NCI-H1930 (cell line): ENCODE measurements at places on chromosomes 12 and 14.

DNA sequence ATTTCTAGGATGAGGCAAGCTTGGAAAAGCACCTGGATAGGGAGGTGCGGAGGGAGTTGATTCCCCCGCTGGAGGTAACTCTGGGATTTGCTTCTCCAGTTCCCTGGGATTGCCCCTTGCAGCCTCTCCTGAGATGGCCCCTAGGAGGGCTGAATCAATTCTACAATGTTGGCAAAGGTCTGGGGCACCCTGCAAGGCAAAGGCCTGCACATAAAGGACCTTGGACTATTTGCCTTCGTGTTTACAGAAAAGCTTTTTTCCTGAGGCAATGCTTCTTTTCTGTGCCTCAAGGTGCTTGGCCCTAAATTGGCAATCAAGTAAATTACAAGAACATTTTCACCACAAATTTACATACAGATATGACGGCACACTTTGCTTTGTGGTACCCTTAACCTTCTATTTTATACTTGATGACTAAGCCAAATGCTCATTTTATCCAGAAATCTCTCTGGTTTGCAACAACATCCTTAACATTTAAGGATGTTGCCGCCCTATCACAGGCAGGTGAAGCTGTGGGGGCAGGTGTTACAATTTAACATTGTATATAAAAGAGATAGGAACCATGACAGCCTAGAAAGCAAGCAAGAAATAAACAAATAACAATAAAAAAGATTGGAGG, 40.3 kb downstream of the TIMELESS start:
- no peak for DNase-seq

GRCh38 chr12:98295681-98296080, 219.7 kb upstream of the TMPO start:
- no peak for DNase-seq

DNA sequence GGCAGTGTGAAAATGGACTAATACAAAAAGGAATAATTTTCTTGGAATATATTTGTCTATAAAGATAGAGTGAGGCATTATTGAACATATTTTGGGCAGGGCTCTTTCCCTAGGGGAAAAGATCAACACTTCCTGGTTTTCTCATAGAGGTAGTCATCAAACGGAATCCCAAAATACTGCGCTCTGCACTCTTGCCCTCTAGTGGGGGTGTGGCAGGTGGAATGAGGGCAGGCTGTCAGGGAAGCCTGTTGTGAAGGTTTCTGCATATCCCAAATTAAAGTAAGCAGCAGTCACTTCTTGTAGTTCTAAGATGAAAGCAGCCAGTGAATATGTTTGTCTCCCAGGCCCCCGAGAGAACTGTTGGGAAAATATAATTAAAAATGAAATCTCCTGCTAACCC, 666.8 kb upstream of the TMEM132C start:
- DNase-seq, result no peak

- no peak for DNase-seq
These were observed 109.4 kb upstream of the ATF7IP start for GRCh38 chr12:14256121-14256520.

DNA sequence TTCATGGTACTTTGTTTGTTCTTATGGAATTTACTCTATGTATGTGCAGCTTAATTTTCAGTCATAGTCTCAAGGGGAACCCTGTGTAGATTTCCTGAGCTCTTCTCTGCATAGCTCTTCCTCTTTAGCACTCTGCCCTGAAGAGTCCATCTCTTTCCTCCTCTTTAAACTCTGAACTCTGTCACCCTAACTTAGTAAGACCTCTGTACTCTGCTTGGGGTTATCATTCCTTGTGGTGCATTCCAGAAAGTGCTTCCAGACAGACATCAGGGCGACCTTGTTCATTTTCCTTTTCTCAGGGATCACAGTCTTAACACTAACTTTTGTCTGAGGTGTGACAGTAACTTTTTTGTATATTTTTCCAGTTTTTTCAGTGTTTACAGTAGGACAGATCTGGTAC, 179.3 kb downstream of the RAD51B start:
- no peak for DNase-seq

DNA sequence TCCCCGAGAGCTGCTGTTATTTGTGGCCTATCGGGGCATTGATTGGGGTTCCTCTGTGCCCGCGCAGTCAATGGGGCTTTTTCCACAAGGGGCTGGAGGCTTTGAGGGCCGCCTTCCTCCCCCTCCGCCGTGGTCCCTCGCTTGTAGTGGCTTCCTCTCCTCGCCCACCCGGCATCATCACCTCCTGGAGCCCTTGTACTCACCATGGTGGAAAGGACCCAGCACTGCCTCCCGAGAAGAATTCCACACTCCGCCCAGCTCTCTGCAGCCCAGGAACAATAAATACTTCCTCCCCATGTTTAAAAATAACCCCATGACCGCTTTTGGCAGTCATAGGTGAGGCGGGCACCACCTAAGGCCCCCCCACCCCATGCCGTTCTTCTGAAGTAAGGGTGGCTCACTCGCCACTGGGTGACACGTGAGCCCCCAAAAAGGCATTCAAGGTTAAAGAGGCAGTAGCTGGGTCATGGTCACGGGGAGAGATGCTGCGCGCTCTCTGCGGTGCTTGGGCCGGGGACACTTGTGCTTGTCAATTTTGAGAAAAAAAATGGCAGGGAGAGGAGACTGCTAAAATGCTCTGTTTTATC, at the start of gene MYL2:
Gene MYL2 (minus strand): TSS at position 256 of the 587 bp plus-strand sequence. CDS start 50 bp downstream, at position 206.
- no peak for DNase-seq

GRCh38 chr14:101796479-101796878, 35.0 kb downstream of the PPP2R5C start:
- no peak for DNase-seq

DNA sequence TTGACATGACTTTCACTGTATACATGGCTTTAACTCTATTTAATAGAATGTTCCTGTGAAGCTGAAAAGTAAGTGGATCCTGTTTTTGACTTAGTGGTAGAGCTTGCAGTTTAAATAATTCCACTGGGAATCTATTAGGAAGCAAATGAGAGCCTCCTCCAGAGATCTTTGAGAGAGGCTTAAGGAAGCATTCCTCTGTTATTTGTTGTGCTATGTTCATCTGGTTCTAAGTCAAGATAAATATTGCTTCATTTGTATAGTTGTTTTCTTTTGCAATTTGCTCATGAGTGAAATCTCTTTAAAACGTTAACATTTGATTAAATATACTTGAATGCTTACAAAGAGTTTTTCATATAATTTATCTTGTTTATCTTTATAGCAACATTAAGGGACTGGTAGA, 70.4 kb downstream of the TMTC2 start:
- DNase-seq, result no peak

GRCh38 chr12:54954801-54955200, 29.8 kb downstream of the TESPA1 start:
- no peak for DNase-seq

DNA sequence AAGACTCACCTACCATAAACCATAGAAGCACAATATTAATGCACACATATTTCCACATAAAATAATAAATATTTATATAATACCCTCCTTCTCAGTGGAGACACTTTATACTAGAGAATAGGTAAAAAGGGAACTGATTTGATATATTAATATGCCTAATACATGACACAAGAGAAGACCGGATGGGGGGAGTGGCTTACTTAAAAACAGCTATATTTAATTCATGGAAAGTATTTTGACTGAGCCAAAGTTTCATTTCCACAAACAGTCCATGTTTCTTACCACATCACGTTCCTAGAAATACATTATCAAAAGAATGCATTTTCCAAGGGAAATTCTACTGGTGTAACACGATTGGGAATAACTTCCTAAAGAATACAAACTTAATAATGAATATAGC, 63.4 kb downstream of the ITPR2 start:
- DNase-seq, result no peak

DNA sequence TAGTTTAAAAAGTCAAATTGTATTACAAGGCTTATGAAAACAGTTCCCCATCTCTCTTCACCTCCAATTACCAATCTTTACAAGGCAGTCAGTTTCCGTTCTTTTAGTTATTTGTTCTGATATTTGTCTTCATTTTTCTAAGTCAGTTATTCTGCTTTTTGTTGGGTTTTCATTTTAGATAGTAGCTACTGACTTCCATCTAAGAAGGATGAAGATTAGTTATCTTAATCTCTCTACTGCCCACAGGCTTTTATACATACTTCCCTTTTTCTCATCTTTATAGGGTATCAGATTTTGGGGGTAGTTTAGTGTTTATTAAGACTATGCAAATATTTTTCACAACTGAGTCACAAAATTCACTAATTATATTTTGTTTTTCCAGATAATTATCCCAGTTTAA, 38.4 kb downstream of the FRS2 start:
- DNase-seq, result no peak
